ENCODE measurements at places on chromosomes 16 and 17. TPM values are rescaled to one million over a fixed set of nuclear protein-coding genes. Genes with fewer than 3 reads are reported as not detected.
A peak's percentile ranks its signal among the peaks of the same experiment; 100 is the strongest.

The LRRC45 gene
- total RNA-seq = 4.9 TPM

DNA sequence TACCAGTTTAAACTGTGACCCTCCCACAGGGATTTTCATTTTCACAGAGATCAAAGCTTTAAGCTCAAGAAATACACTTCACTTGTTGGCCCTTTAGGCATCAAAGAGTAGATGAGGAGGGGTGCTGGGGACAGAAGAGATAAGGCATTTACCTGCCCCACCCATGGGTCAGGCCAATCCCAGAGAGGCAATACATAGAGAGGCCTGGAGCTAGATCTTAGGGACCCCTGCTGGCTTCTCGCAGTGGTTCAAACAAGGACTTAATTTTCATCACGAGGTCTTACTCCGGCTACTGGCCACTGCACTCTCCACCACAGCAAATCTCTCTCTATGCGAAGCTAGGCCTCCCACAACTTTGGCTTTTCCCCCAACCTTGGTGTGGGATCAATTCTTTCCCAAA lies 46.6 kb downstream of the NOG start:
- DNase-seq = no peak

GRCh38 chr17:59433586-59433985 lies 102.1 kb downstream of the YPEL2 start:
- no peak for DNase-seq

The DCXR gene
- 169 TPM for total RNA-seq

DNA sequence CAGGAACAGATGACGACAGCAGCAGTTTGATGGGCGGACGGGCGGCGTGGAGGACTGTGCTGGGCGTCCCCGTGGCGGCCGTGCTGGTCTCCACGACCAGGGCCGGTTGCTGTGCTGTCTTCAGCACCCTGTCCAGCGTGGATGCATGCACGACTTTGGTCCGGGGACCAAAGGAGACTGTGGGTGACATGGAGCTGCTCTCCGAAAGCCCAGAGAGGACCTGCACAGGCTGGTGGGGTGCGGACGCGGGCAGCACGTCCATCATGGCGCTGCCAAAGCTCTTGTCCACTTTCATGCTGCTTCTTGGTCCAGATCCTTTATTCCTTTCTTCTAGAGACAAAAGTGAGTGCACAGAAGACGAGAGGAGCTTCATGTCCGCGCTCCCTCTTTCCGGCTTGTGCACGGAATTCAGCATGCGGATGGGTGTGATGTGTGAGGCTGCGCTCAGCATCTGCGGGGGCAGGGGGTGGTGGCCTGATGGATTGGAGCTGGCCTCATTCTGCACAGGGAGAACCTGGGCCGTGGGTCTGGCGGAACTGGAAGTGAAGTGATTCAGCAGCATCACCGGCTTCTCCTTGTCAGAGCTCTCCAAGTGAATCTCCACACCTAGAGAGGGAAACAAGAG lies 20.3 kb downstream of the MAP1LC3B start:
- DNase-seq = no peak

The SLC13A2 gene
- total RNA-seq = not detected

DNA sequence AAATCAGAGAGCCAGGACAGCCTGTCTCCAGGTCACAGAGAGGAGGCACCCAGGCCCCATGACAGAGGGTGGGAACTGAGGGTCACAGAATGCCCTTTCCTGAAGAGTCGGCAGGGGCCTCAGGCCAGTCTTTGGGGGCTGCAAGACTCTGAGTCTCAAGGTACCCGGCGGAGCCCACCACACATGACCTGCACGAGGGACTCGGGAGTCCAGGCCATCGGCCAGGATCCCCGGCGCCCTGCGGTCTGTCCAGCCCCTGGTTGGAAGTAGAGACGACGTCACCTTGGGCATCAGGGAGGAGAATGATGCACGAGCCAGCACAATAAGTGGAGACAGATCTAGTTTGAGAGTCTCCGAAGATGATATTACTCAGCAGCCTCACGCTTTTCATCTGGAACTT lies 234.7 kb upstream of the SDK2 start:
- no peak for DNase-seq

DNA sequence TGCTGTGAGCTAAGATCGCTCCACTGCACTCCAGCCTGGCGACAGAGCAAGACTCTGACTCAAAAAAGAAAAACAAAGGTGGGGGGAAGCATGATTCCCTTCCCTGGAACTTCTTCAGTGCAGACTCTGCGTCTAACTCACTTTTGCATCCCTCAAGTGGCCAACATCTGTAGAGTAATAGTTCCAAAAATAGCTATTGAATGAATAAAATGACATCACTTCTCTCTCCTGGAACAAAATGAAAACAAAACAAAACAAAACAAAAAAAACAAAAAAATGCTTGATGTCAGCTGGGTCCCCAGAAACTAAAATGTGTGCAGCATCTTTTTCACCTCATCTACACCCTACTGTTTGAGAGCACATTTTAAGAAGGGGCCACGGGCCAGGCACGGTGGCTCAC lies 197.7 kb upstream of the NOG start:
- DNase-seq = no peak

DNA sequence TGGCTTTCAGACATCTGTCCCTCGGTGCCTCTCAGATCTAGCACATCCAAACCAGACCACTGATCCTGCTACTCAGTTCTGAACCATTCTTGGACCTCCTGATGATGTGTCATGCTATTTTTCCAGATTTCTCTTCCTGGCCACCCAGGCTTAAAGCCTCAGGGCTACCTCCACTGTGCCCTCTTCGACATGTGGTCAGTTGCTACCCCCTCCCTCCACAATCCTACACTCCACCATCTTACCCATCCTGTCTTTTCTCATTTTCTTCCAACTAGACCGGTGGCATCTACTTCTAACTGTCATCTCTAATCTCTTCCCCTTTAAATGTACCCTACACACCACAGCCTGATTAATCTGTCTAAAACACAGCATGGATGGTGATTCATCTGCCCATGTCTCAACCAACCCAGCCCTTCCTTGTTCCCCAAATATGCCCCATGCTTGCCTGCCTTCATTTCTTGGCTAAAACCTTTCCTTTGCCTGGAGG lies 478.6 kb downstream of the SLC39A11 start:
- DNase-seq = no peak

DNA sequence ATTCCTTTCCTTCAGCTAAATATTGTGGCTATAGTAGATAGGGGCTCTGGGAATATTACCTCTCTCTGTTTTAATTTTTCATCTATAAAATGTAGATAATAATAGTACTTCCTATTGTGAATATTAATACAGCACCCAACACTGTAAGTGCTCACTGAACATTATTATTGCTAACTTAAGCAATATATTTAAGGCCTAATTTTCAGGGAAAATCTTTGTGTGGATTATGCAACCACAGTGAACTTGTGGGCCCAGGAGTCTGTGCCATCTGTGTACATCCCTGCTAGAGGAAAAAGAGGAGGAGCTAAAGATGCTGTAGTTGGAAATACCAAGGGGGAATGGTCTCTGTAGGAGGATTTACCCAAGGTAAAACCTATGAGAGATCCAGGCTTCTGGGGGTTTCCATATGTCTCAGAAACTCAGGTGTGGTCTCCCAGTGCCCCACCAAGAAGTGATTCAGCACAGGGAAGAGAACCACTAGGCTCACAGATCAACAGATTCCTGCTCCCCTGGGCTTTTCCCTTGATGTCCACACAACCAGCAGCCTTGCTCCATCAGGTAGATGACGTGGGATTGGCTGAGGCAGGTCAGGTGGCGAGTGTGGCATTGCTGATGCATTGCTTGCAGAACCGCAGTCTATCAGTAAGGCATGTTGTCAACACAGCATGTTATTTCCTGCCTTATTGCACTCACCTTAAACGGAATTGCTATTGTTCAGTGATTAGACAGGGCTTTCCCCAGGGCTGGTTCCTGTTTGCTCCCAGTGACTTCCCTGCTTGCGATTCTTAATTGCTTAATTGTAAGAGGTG lies 1.6 kb upstream of the N4BP1 start:
- DNase-seq = peak; percentile 56

GRCh38 chr17:39196241-39196807 lies 1.1 kb downstream of the CACNB1 start:
- DNase-seq = no peak

DNA sequence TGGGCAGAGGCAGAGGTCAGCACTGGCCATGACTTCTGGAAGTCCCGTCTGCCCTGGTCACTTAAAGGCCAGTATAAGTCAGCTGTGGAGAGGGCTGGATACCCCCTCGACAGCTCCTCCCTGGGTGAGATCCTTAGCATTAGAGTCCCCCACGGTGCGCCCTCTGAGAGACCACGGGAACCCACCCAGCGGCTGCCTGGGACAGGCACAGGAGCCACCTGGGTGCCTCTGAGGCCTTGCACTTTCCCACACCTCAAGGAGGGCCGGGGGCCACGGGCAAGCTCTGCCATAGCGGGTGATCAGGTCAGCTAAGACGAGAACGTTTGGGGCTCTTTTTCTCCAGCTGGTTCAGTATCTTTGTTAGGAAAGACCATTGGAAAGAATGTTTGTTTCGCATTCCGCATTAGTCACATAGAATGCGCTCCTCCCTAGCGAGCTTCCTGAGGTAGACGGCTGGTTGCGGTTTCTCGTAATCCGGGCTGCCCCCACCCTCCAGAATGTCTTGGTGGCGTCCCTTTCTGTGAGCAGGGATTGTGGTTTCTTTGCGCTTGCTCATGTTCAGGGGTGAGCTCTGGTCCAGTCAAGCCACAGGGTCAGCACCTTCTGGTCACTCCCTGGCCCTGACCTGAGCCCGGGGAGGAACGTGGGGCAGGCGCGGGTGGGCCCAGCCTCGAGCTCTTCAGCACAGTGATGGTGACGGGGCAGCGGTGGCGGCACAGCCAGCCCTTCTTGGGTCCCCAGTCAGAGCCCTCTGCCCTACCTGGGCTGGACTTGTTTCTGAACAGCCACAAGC lies 25.2 kb downstream of the NME3 start:
- DNase-seq = no peak

The KRTAP9-4 gene
- not detected for total RNA-seq

The ZSCAN10 gene
- not detected for total RNA-seq

GRCh38 chr16:4208341-4208751 lies 33.5 kb downstream of the SRL start:
- no peak for DNase-seq
